ENCODE measurements at places on chromosomes 6 and 20.

DNA sequence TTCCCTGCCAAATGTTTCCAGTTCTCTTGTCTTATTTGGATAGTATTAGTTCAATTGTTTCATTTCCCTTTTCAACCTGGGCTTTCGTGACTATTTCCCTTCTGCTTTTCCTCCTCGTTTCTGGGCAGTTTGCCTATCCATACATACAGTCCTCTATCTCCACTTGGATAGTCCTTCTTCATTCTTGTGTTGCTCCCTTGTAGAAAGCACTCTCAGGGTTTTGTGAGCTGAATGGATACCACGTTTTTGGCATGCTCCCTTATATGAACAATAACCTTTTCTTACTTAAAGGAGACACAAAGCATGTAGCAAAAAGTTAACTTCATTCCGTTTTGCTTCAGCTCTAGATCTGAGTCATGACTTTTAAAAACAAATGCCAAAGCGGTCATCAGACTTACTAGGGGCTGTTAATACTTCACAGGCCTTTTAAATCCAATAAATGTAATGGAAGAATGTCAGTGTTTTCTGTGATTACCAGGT, 16.6 kb downstream of the CRYBG1 start:
- no peak for DNase-seq

DNA sequence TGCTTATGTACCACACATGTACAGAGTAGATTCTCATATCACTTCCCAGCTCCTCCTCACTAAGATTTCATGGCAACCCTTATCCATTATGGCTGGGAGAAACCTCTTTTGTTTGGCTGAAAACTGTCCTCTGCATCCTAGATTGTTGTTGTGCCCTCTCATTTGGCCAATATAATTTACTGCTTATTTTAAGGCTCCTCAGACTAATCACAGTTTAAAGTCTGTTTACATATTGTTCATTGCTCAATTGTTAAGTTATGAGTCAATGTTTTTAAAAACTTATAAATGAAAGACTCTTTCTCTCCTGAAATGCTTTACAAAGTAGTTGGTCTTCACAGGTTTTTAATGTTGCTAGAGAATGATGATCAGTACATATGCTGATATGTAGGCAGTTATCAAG, 57.3 kb downstream of the FAM83B start:
- DNase-seq, result no peak

DNA sequence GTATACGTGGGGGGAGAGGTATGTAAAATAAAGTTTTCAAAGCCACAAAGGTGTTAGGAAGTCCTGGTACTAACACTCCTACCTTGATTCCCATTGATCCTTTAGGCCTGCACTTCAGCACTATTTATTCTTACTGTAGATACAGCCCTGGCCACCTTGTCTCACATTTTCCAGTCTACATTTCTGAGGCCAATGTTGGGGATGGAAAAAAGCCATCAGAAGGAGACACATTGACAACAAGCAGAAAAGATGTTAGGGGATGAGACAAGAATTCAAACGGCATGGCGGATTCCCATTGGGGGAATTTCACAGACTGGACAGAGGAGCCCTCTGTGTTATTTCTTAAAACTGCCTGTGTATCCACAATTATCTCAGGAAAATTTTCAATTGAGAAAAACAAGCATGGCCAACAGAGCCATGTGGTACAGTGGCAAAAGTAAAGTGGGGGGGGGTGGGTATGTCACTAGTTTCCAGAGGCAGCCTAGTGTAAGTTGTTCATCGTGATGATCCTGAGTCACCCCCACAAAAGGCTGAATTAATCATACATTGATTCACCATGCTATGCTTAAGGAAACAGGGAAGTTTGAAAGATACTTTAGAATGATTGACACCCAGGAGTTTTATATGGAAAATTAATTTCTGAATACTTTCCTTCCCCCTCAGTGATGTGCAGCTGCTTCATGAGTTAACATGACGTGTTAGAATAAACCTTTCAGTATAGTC, 40.5 kb downstream of the RREB1 start:
- no peak for DNase-seq

GRCh38 chr6:145977881-145978280, 13.7 kb upstream of the SHPRH start:
- DNase-seq, result no peak

DNA sequence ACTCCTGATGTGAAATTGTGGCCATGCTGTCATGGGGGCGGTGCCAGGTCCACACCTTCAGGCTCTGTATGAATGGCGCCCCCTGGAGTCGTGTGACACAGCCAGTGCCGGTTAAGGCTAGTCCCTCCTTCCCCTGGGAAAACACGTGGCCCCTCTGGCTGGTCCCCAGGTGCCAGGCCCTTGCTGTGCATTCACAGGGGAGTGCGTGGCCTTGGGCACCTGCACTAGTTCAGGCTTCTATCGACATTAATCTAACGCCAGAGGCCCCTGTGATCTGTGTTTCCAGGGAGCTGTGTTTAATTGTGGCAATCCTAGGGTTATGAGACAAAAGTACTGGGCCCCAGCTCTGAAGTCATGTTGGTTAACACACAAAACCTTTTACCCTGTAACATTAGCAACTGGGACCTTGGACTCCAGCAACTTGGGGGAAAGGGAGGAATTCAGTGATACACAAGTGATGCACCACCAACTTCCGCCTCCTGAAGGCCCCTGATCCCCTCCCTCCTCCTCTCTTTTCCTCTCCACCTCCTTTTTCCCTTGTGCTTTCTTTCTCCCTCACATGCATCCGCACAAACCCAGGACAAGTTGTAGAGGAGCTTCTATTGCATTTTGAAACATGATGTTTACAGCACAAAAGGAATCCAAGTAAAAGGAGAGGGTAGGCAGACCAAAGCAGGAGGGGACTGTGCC, 74.0 kb downstream of the SSR1 start:
- DNase-seq, result peak; percentile 63

- DNase-seq, result no peak
Measured at GRCh38 chr6:100865525-100865924, 15.6 kb downstream of the ASCC3 start.

GRCh38 chr6:3571836-3572235, 115.0 kb upstream of the SLC22A23 start:
- DNase-seq, result no peak

DNA sequence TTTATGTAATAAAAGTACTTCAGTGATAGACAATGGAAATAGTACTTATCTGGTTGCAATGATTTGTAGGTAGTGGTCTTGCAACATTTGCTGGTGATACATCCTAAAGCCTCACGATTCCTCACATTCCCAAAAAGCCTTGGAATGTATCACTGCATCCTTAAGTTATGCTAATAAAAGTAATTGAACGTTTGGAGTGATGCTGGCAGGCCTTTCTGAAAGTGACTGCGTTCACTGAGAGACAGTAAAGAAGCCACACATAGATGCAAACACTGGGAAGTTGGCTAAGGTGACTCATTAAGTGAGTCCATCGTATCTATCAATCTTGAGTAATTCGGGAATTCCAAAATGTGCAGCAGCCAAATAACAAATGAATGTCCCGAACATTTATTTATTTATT, 444.1 kb upstream of the SOX4 start:
- DNase-seq, result no peak

GRCh38 chr6:98547634-98548033, 286.7 kb upstream of the POU3F2 start:
- DNase-seq, result no peak

GRCh38 chr6:95601133-95601532, 23.8 kb downstream of the MANEA start:
- DNase-seq, result no peak

- no peak for DNase-seq
Measured at GRCh38 chr20:53974785-53975555, 95.4 kb downstream of the BCAS1 start.

DNA sequence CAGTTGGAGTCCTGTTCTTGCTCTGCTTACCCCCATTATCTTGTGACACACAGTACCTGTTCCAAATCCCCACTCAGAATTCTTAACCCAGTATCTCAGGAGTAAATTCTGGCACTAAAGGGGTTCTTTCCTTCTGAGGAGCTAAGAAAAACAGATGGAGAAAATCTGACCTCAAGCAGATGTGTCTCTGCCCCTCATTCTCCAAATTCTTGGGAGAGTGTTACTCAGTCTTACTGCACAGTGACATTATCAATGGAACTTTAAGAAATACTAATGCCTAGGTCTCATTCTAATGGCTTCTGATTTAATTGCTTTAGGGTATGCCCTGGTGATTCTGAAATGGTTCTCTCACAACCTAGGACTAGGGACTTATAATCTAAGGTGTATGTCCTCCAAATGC, 40.6 kb upstream of the PTPRK start:
- no peak for DNase-seq

DNA sequence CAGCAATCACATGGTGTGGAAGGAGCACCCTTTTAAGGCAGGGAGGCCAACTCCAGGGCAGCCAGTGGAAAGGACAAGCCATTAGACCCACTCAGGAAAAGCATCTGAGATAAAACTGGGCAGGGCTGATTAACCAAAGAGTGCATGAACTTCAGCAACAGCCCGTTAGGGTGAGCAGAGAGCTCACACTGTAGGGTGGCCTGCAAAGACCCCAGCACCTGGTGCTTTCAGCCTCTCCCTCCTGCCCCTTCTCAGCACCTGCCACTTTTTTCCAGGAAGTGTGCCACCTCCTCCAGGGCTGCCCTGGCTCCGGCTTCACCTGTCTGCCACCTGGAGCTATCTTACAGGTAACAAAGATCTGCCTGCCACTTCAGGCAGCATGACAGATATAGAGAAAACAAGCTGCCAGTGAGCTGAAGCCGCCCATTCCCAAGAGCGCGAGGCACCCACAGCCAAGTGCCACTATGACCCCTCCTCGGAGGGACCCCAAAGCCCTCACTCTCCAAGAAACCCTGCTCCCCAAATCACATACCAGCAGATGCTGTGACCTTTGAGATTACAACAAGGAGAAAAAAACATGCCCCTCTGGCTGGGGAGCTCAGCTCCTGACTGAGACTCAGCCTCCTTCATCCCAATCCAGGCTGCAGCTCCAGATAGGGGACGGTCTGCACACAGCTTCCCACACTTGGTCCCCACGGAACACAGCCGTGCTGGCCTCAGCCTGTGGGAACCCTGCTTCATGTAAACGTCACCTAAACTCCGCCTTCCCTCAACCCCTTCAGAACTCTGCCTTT, 71.2 kb downstream of the ABHD12 start:
- DNase-seq, result peak; percentile 50

DNA sequence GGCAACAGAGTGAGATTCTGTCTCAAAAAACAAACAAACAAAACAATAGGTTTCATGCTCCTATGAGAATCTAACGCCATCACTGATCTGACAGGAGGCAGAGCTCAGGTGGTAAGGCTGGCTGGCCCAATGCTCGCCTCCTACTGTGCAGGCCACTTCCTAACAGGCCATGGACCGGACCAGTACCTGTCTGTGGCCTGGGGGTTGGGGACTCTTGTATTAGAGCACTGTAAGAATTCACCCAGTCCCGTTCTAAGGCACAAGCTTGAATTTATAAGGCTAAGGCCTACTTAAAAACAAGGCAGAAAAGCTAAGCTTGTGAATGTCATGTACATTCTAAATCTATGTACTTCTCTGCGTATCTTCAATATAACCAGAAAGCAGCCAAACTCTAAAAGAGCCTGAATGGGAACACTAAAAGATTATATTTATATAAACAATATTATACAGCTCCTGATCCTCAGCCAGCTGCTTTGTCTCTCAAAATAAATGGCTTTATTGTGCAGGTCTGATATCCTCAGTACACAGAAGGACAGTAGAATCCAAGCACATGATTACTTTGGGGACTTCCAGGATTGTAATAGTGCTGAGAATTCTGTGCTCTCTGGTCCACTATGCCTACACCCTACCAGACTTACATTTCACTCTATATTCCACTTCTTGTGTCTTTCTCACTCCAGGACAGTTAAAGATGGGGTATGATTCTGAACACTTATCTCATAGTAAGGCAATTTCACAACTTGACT, 64.5 kb upstream of the DST start:
- DNase-seq, result no peak

- DNase-seq, result no peak
Measured at GRCh38 chr6:142376115-142376514, 74.3 kb downstream of the ADGRG6 start.

GRCh38 chr6:32529697-32530430, at the start of gene HLA-DRB5:
TSS of gene HLA-DRB5 (minus strand) at chr6:32530287. CDS start at chr6:32530224, 63 bp downstream.
- DNase-seq, result no peak

GRCh38 chr6:131736003-131736596, 25.3 kb upstream of the CTAGE9 start:
- DNase-seq, result no peak

DNA sequence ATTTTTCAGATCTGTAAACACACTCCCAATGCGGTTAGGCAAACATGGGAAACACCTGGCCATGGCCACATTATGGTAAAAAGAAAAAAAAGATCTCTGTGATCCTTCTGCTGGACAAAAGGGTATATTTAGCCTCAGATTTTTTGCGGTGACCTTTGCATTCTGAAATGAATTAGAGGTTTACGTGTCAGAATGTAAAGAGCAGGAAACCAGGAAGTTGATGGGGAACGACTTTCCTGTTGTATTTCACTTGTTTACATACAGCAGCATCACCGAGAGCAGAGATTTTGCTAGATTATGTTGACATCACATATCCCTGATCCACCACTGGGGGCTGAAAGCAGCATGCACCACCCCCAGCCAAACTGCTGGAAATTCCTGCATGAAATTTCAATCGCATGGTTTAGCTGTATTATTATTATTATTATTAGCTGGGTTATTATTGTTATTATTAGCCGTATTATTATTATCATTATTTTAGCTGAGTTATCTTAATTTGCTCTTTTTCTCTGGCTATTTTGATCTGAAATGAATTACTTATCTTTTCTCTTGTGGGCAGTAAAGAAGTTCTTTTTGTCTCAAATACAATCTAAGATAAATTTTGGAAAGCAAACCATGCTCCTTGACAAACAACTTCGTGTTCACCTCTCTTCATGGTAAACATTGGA, 189.4 kb downstream of the ZFP64 start:
- no peak for DNase-seq

DNA sequence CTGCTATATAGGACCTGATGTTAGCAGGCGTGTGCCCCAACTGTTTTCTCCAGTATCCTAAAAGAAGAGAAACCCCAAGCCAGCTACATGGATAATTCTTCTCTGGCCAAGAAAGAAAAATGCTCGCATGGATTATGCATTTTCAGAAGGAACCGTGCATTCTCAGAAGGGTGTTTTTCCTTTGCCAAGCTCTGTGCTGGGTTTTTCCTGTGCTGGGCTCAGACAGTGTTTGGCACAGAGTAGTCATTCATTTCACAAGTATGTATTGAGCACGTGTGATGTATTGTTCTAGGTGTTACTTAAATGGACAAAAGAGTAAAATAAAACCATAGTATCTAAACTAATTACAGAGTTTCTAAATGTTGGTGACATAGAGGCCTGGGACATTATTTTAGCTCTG, 62.7 kb upstream of the ZNF133 start:
- no peak for DNase-seq

DNA sequence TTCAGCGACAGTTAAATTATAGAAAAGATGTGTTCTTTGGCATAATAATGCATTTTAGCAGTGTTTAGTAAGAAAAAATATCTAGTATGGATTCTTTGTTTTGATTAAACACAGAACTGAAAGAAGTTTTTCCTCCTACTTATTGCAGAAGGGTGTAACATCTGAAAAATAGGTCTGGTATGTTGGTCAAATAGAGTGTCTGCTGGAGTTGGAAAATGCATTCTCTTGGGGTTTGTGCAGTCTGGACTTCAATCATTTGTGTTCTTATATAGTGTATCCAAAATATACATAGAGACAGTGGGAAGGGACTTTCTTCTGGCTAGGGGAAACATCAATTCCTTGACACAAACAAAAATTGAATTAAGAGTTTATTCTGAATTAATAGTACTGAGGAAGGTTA, 132.4 kb upstream of the MAN1A1 start:
- no peak for DNase-seq

- DNase-seq, result peak; percentile 51
Measured at GRCh38 chr6:43608310-43608763, 20.7 kb downstream of the GTPBP2 start.

- DNase-seq, result no peak
Measured at GRCh38 chr6:52536424-52536916, 40.4 kb downstream of the TRAM2 start.

GRCh38 chr20:52461582-52461981, 270.0 kb upstream of the ZFP64 start:
- DNase-seq, result no peak

Data from naive thymus-derived CD8-positive, alpha-beta T cell (primary cell).